Stimulated activated CD8-positive, alpha-beta memory T cell treated with anti-CD3 and anti-CD28 coated beads, Interleukin-4, amount 100 ng/mL, for 4 hours (primary cell): ENCODE measurements at places on chromosomes 16 and 17.

DNA sequence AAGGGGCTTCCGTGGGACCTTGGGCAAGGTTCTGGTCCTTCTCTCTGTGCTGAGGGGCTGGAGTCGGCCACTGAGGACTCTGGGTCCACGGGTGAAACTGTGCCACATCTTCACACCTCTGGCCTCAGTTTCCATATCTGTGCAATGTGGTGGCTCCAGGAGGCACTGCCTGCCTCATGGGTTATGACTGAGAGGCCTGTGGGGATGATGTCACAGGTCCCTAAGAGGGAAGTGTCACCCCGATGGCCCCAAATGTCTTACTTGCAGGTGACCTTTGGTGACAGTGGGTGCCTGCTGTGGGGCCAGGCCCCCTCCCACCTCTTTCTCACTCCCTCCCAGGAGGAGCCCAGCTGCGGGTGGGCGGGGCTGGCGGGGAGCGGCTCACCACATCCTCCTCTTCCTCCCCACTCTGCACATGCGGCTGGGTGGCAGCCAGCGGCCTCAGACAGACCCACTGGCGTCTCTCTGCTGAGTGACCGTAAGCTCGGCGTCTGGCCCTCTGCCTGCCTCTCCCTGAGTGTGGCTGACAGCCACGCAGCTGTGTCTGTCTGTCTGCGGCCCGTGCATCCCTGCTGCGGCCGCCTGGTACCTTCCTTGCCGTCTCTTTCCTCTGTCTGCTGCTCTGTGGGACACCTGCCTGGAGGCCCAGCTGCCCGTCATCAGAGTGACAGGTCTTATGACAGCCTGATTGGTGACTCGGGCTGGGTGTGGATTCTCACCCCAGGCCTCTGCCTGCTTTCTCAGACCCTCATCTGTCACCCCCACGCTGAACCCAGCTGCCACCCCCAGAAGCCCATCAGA lies at the start of gene IL21R:
TSS of gene IL21R (plus strand) at position 407 of the 801 bp plus-strand sequence. CDS start 27,898 bp downstream, outside the sequence.
- DNase-seq: peak; percentile 66

GRCh38 chr16:4522051-4522581 lies 16.5 kb downstream of the CDIP1 start:
- DNase-seq: no peak

DNA sequence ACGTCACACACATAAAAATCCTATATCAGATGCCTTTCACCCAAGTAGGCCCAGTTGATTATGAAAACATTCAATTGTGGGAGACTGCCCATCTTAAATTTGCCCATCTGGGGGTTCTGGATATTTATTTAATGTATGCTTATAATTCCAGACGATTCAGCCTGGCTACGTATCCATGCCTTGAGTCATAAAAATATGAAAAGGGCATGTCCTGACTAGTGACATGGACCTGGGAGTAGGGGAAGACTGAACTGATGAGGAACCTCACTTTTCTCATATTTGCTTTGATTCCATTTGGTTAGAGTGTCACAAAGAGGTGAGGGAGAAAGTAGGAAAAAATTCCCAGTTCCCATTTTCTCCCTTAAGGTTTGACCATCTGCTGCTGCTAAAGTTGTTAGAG lies 122.5 kb upstream of the GNAO1 start:
- no peak for DNase-seq

- DNase-seq: no peak
Measured at GRCh38 chr16:31141489-31142108, 6.1 kb upstream of the PRSS8 start.

GRCh38 chr16:81473558-81473957 lies 28.9 kb downstream of the CMIP start:
- no peak for DNase-seq

- DNase-seq: no peak
Measured at GRCh38 chr17:77453613-77454241, 313.0 kb downstream of the SEC14L1 start.

DNA sequence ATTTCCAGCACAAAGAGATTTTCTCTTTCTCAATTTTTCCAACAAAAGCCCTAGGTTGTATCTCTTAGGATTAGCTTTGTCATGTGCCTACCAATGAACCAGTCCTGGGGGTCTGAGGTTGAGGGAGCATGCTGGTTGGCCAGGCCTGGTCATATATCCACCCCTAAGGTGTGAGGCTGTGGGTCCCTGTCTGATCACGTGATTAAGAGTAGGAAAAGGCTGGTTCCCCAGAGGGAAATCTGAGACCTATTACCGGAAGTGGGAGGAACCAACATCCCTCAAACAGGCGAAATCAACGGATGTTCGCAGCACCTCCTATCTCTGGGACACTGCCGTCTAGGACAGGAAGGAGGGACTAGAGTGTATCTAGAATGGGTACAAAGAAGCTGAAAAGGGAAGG lies 185.7 kb upstream of the IRX5 start:
- no peak for DNase-seq

DNA sequence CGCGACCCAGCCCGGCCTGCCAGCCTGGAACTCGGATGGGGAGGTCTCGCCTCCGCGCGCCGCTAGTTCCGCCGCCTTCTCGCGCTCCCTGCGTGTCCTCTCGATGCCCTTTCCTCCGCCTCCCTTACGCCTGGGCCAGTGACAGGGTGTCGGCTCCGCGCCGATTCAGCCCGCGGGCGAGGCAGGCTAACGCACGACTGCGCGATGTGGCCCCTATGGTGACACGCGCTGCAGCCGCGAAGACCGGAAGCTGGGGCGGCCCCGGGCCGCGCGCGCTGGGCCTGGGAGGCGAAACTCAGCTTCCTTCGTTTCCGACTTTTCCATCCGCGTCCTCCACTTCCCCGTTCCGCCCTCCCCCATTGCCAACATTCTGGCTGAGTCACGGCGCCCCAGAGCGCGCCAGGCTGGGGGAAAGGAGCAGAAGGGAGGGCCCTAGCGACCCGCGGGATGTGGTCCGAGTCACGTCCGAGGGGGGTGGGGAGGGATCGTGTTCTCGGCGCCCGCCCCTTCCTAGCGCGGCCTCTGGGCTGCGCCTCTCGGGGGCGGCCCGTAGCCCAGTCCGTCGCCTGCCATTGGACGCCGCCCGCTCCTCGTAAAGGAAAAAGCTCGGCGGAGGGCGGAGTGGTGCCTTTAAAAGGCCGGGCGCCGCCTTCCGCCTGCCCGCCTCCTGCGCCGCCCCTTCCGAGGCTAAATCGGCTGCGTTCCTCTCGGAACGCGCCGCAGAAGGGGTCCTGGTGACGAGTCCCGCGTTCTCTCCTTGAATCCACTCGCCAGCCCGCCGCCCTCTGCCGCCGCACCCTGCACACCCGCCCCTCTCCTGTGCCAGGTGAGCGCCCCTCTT lies at the start of gene ALDOA:
TSS of gene ALDOA (plus strand) at position 659 of the 841 bp plus-strand sequence. CDS start 1,138 bp downstream, outside the sequence.
- DNase-seq: peak; percentile 82

DNA sequence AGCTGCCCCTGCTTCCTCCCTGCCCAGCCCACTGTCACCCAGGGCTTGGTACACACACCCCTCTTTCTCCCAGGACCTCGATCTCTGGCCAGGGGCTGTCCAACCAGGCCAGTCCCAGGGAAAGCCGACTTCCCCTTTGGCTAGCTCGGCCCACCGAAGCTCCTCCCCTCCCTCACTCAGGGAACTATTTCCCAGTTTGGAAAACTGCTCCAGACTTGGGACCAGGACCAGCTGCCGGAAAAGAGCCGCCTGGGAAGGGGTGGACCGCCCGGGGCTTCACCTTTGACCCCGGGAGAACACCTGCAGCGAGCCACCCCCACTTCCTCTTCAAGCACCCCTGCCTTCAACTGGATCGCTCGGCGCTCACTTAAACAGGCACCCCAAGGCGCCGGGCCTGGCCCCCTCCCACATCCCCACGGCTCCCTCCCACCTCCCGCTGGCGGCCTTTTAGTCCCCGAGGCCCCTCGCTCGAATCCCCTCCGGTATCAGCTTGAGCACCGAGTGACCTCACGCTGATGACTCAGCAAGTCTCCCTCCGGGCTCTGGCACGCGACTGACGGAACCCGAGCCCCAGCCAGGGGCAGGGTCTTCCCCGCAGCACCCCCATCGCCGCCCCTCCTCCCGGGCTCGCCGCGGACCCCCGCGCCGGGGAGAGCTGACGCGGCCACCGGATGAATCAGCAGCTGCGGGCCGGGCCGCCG lies 934 bp downstream of the MAFG start:
- peak; percentile 49 for DNase-seq

GRCh38 chr16:14405611-14406537 lies 224.2 kb downstream of the PARN start:
- DNase-seq: no peak

DNA sequence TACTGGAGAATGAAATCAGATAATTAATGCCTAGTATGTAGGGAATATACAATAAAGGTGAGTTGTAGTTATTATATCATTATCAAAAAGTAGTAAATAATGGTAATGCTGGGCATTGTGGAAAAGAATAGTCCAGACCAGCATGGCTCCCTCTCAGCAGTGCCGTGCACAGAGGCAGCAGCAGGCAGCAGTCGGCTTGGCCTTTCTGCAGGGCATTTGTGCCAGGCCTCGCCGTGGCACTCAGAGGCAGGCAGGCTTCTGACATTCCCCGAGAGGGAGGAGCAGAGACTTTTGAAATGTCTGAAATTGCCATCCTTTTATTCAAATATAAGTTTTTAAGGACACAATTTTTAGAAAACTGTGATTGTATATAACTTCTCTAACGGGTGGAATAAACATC lies 15.0 kb downstream of the KIAA0513 start:
- no peak for DNase-seq

DNA sequence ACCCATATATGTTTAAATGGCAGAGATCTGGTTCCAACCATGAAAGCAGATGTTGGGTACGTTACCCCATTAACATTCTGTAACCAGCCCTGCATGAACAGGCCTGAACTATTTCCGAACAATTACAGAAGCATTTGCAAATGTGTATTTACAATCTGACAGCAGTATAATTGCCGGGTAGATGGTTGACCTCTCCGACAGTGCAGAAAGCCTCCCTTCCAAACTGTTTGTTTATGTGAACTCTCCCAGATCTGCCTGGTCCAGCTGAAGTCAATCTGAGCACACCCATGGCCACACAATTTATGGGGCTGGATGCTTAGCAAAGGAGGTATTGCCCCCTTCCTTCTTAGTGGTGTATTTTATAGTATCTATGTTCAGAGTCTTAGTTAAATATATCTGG lies 21.8 kb downstream of the NUDT7 start:
- no peak for DNase-seq

DNA sequence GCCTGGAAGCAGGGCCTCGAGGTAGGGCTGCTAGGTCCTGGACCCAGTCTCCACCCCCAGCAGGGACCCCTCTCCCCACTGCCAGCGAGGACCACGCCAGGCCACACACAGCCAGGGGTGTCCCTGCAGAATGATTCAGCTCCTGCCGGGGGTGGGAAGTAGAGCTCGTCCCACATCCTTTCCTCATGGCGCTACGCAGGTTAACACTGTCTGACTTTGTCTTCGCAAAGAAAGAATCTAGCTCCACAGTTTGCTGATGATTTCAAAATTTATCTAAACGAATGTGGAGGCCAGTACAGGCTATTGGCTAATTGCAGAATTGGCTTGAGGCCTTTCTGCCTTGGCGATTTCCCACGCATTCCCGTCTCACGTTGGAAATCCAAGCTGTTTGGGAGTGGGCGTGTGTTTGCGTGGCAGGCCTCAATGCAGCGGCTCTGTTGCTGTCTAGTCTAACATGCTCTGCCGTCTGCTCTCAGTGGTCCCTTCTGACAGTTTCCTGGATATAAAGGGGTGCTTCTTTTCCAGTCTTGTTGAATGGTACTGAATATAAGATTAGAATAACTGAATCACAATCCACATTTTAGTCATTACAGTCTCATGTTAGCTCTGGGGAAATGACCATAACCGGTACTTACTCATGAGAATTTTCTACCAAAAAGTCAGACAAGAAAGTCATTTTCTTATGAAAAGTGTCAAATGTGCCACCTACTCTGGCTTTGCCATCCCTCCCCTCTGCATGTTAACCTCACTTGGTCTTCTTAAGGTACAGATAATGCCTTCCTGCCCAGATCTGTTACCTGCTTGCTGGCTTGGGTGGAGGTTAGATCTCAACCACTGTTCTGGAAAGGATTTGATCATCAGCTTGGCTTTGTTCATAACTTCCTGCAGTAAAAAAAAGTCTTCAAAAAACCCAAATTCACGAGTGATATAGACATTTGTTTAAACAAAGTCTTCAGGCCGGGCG lies 252.4 kb downstream of the NTN1 start:
- DNase-seq: no peak

DNA sequence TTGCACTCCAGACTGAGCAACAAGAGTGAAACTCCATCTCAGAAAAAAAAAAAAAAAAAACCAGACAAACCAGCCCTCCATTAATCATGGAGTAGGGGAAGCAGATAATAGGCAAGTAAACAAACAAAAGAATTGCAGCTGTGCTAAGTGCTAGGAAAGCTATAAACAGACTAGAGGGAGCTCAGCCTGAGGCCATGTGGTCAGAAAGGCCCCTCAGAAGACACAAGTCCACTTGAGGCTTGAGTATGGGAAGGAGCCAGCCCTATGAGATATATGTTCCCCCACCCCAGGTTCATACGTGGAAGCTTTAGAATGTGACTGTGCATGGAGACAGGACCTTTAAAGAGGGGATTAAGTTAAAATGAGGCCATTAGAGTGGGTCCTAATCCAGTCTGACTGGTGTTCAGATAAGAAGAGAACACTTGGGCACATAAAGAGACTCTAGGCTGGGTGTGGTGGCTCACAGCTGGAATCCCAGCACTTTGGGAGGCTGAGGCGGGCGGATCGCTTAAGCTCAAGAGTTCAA lies 132.6 kb upstream of the NOL11 start:
- DNase-seq: no peak

- no peak for DNase-seq
Measured at GRCh38 chr16:86946396-86946795, 368.0 kb downstream of the FOXL1 start.

DNA sequence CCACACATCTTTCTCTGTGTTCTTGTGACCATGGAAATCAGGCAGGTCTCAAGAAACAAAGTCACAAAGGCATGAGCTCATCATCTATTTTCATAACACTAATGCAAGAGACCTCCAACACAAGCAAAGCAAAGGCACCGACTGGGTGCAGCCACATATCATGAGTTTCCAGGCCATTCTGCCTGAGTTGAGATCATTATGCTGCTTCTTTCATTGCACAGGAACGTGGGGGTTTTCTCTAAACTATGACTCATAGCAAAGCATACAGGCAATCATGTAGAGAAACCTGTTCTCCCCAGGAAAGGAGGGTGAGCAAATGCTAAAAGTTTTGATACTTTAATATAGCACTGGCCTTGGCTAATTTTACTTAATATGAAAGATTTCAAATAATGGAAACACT lies 60.7 kb downstream of the GRIN2A start:
- no peak for DNase-seq

GRCh38 chr17:64174686-64175456 lies 44.9 kb upstream of the ERN1 start:
- no peak for DNase-seq

- DNase-seq: peak; percentile 37
Measured at GRCh38 chr16:50152351-50152806, 727 bp upstream of the TENT4B start.

DNA sequence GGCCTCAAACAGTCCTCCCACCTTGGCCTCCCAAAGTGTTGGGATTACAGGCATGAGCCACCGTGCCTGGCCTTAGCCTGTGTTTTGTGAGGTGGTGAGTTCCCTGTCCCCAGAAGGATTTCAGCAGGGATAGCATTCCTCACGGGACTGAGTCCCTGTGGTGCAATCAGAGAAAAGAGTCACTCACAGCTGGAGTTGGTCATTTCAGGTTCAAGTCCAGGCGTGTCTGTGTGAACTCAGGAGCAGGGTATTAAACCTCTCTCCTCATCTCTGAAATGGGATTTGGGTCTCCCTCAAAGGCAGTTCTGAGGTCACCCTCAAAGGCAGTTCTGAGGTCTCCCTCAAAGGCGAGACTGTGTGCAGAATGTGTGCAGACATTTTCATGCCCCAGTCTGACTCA lies 28.6 kb downstream of the NPTX1 start:
- no peak for DNase-seq
